ENCODE measurements at places on chromosomes 3 and 15. TPM values are rescaled to one million over a fixed set of nuclear protein-coding genes. Genes with fewer than 3 reads are reported as not detected.

The GPR171 gene
- not detected for total RNA-seq

The BUB1B gene
- total RNA-seq: 38.2 TPM

The RASA2 gene
- total RNA-seq: 15.5 TPM

The CORO2B gene
- total RNA-seq: 1.00 TPM

The CD86 gene
- total RNA-seq: 0.33 TPM

The GOLGA8S gene
- total RNA-seq: 0.50 TPM

The RTP3 gene
- not detected for total RNA-seq

DNA sequence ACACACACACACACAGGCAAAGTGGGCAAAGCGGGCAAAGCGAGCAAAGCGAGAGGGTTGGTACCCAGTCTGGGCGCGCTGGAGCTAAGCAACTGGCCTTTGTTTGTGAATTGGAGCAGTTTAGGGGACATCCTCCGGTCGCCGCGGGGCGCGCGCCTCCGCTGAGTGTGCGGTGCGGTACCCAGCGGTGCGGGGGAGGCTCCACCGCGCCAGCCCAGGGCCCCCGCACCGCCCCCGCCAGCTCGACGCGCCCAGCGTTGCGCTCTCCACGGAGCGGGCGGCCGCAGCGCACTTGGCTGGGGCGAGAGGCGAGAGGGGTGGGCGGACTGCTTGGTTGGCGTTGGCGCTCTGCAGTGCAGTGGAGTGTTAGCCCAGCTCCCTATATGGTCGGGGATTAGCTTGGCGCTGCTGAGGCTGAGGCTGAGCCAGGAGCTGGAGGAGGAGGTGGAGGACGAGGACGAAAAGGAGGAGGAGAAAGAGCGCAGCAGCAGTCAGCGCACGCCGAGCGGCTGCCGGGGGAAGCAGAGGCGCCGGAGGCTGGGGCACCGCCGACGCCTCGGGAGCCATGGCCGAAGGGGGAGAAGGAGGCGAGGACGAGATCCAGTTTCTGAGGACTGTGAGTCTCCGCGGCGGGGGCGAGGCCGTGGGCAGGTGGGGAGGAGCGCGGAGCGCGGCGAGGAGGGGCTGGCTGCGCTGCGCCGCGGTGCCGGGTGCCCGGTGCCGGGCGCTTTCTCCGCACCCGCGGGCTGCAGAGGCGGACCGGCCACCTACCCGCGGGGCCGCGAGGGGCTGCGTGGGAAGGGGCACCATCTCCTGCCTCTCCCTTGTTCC lies at the start of gene RYR3:
Gene RYR3 (plus strand): TSS at position 487 of the 831 bp plus-strand sequence. CDS start 79 bp downstream, at position 566.
- H3K4me1 ChIP-seq: peaks cover 13% of the 10 kb centered on the region
- H3K27me3 ChIP-seq: peaks cover 77% of the 10 kb centered on the region

GRCh38 chr3:36650271-36650671 lies 114.1 kb downstream of the DCLK3 start:
- H3K36me3 ChIP-seq: peaks cover 3% of the 10 kb centered on the region
- H3K4me1 ChIP-seq: peaks cover 22% of the 10 kb centered on the region
- H3K27me3 ChIP-seq: peaks cover 28% of the 10 kb centered on the region
- H3K27ac ChIP-seq: no peak overlapping the region
- H3K4me3 ChIP-seq: no peak overlapping the region

DNA sequence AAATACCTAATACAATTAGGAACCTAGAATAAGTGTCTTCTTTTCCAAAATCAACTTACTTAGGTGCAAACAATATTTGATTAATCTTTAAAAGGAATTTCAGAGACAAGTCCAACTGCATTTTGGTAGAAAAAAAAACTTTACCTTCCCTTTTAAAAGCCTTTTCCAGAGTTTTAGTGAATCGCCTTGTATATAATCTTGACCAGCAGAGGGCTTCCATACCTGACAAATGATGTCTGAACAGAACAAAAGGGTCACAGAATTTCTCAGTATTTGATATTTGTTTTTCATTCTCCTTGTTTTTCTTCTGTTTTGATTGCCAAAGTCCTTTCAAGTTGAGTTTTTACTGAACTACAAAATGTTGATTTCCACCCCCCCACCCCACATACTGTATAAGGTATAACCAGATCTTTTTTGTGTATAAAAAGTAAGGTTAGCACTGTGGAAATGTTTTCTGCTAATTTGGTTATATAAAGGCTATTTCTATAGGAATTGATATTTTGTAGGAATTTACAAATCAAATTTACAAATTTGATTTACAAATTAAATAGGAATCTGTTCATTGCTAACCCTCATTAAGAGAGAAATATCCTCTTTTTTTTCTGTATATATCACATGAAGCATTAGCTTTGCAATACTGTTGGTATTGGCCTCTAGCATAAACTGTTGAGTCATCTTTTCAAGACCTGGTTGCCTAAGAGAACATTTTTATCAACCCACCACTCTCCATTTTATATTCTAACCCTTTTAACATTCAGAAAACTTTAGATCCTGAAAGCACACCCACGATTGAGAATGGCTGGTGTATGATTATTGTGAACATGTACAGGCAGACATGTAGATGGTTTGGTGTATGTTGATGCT lies 464.1 kb upstream of the RARB start:
- H3K27ac ChIP-seq: peak overlapping the region; percentile 74
- no peak for DNase-seq
- peaks cover 26% of the 10 kb centered on the region for H3K4me1 ChIP-seq
- peaks cover 5% of the 10 kb centered on the region for H3K36me3 ChIP-seq

DNA sequence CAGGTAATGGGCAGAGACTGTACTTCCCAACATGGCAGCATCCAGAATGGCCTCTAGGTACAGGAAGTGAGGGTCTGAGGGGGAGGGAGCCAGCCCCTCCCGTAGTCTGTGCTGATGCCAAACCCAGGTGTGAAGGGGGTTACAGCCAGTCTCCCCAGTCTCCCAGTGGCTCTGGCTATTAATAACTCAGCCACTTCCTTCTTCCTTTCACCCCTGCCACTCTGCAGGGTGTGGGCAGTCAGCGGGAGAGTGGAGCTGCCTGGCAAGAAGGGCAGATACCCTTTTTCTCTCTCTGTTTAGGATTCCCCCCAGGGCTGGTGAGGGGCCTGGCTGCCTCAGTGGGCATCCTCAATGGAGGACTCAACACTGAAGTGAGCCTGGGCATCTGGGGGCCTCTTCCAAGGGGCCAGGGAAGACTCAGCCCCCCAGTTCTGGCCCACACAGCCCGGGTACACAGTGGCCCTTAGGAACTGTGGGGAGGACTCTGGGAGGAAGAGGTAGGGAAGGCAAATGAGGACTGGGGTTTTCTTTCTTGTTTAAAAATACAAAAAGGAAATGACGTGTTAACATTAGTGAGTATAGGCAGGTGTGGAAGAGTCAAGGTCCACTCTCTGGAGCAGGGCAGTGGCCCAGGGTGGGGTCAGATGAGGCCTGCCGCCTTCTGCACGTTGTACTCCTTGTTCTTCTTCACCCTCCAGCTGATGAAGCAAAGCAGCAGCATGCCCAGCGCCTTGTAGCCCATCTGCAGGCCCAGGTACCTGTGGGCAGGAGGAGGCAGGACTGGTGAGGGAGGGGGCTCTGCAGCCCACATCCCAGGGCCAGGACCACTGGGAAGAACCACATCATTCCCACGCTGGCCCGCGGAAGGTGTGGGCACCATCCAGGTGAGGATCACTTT lies 38.6 kb upstream of the RAB6B start:
- peak; percentile 31 for DNase-seq
- peaks cover 13% of the 10 kb centered on the region for H3K4me1 ChIP-seq

DNA sequence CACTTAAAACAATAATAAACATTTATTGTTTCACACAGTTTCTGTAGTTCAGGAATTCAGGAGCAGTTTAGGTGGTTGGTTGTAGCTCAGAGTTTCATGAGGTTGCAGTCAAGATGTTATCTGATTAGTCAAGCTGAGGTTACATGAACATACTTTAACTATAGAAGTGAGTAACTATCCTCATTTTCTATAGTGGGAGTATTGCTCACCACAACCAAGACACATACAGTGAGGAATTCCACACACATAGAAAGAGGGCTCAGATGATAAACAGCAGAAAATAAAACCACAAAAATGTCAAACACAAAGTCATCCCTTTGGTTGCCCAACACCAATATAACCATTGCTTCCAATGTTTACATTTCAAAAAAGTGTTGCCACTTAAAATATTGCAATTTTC lies 13.6 kb downstream of the SCN11A start:
- H3K36me3 ChIP-seq: no peaks in the 10 kb centered on the region
- DNase-seq: no peak
- H3K27ac ChIP-seq: no peak overlapping the region
- peaks cover 21% of the 10 kb centered on the region for H3K27me3 ChIP-seq

- H3K4me1 ChIP-seq: peaks cover 11% of the 10 kb centered on the region
- H3K27ac ChIP-seq: no peak overlapping the region
- peaks cover 11% of the 10 kb centered on the region for H3K36me3 ChIP-seq
- H3K27me3 ChIP-seq: no peaks in the 10 kb centered on the region
These were observed 4.2 kb downstream of the TWF2 start for GRCh38 chr3:52234516-52235447.

GRCh38 chr3:106228271-106228670 lies 359.5 kb upstream of the CBLB start:
- no peak for DNase-seq
- H3K27ac ChIP-seq: no peak overlapping the region
- H3K4me3 ChIP-seq: no peak overlapping the region
- no peaks in the 10 kb centered on the region for H3K27me3 ChIP-seq
- peaks cover 15% of the 10 kb centered on the region for H3K36me3 ChIP-seq
- peaks cover 5% of the 10 kb centered on the region for H3K4me1 ChIP-seq

DNA sequence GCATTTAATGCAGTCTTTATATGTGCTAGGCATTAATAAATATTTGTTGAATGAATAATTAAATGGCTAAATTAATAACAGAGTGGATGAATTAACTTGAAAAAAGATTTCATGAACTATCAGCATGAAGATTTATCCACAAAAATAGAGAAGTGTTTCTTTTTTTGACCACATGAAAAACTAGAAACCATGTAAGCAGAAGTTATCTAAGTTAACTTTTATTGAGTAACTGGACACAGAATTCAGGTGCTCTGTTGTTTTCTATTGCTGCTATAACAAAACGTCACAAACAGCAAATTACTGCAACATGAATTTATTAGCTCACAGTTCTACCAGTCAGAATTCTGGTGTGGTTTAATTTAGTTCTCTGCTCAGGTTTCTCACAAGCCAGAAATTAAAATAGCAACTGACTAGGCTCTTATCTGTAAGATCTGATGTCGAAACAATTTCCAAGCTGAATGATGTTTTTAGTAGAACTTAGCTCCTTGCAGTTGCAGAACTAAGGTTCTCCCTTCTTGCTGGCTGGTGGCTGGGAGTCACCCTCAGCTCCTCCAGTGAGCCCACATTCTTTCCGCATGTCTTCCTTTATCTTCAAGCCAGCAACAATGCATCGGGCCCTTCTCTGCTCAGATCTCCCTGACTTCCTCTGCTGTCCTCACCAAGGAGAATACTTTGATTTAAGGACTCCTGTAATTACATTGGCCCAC lies 810.2 kb upstream of the ALCAM start:
- H3K4me3 ChIP-seq: no peak overlapping the region
- DNase-seq: no peak
- H3K4me1 ChIP-seq: peaks cover 16% of the 10 kb centered on the region
- peak overlapping the region; percentile 63 for H3K27ac ChIP-seq

DNA sequence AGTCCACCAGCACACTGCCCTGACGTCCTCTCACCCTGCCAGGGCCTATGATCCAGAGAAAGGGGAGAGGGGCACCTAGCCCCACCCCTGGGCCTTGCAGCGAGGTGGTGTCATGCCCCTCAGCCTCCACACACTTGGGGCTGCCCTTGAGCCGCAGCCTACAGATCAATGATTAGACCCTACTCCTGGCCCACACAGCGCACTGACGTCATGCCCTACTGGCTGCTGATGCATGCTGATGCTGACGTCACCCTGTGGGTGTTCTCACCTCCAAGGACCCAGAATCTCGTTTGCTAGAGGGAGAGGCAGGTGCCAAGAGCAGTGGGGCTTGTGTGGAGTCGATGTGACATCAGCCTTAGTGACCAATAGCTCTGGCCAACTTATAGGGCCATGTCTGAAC lies 18.0 kb downstream of the ARL14 start:
- no peaks in the 10 kb centered on the region for H3K36me3 ChIP-seq
- no peaks in the 10 kb centered on the region for H3K27me3 ChIP-seq

- H3K36me3 ChIP-seq: no peaks in the 10 kb centered on the region
- DNase-seq: no peak
- H3K4me3 ChIP-seq: no peak overlapping the region
- H3K27me3 ChIP-seq: peaks cover 18% of the 10 kb centered on the region
These were observed 120.1 kb upstream of the AGBL1 start for GRCh38 chr15:85959611-85960010.

- no peak overlapping the region for H3K4me3 ChIP-seq
- no peak overlapping the region for H3K27ac ChIP-seq
- H3K36me3 ChIP-seq: peaks cover 2% of the 10 kb centered on the region
- peaks cover 34% of the 10 kb centered on the region for H3K4me1 ChIP-seq
- DNase-seq: no peak
These were observed 167.4 kb upstream of the SMAD3 start for GRCh38 chr15:66897971-66898370.

DNA sequence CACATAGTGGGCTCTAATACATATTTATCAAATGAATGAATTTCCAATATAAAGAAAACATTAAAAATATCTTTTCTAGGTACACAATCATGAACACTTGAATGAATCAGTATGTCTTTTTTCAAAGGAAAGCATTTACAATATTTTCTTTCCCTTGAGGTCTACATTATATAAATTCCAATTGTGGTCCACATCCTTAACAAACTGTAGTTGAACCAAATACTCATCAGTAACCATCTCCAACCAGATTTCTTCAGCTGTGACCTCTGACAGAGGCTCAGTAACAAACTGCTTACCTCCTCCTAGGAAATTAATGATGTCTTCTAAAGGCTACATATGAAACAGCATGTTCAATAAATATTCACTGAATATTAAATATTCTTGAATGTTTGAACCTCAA lies 58.8 kb downstream of the CFAP20DC start:
- no peaks in the 10 kb centered on the region for H3K36me3 ChIP-seq
- H3K27me3 ChIP-seq: no peaks in the 10 kb centered on the region
- H3K27ac ChIP-seq: no peak overlapping the region
- no peaks in the 10 kb centered on the region for H3K4me1 ChIP-seq

GRCh38 chr3:107868449-107868848 lies 222.4 kb downstream of the CD47 start:
- H3K4me3 ChIP-seq: no peak overlapping the region
- H3K27ac ChIP-seq: no peak overlapping the region
- DNase-seq: no peak
- no peaks in the 10 kb centered on the region for H3K36me3 ChIP-seq
- H3K27me3 ChIP-seq: no peaks in the 10 kb centered on the region
- H3K4me1 ChIP-seq: peaks cover 26% of the 10 kb centered on the region

GRCh38 chr3:63980830-63981498 lies 42.3 kb downstream of the PSMD6 start:
- H3K36me3 ChIP-seq: peaks cover 19% of the 10 kb centered on the region
- no peaks in the 10 kb centered on the region for H3K27me3 ChIP-seq
- H3K4me3 ChIP-seq: no peak overlapping the region
- no peak overlapping the region for H3K27ac ChIP-seq
- DNase-seq: no peak
- peaks cover 37% of the 10 kb centered on the region for H3K4me1 ChIP-seq

DNA sequence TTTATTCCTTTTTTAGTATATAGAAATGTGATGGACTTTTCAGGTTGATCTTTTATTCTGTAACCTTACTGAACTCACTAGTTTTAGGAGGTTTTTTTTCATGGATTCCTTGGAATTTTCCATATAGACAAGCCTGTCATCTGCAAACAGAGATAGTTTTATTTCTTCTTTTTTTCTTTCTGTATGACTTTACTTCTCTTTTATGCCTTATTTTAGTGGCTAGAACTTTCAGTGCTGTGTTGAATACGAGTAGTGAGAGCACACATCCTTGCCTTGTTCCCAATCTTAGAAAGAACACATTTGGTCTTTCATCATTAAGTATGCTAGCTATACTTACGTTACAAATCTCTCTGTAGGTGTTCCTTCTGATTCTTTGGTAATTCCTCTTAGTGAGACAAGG lies 336.5 kb downstream of the PTPRG start:
- H3K4me3 ChIP-seq: no peak overlapping the region
- no peaks in the 10 kb centered on the region for H3K27me3 ChIP-seq
- no peak for DNase-seq
- H3K4me1 ChIP-seq: peaks cover 28% of the 10 kb centered on the region
- no peaks in the 10 kb centered on the region for H3K36me3 ChIP-seq
